ENCODE measurements at places on chromosomes 16 and 17.

- DNase-seq = peak; percentile 50
Observed at GRCh38 chr17:58335779-58336455, 7.3 kb upstream of the TSPOAP1 start.

GRCh38 chr17:72566671-72567484 lies 446.1 kb downstream of the SOX9 start:
- DNase-seq = no peak

GRCh38 chr17:40937384-40937819 lies at the start of gene KRT23:
KRT23 (minus strand) TSS chr17:40937646; CDS start chr17:40936603, 1,043 bp downstream.
- DNase-seq = no peak

GRCh38 chr16:11976850-11977375 lies 379 bp downstream of the SNX29 start:
- no peak for DNase-seq

GRCh38 chr16:87692756-87693155 lies 73.0 kb downstream of the KLHDC4 start:
- DNase-seq = no peak

DNA sequence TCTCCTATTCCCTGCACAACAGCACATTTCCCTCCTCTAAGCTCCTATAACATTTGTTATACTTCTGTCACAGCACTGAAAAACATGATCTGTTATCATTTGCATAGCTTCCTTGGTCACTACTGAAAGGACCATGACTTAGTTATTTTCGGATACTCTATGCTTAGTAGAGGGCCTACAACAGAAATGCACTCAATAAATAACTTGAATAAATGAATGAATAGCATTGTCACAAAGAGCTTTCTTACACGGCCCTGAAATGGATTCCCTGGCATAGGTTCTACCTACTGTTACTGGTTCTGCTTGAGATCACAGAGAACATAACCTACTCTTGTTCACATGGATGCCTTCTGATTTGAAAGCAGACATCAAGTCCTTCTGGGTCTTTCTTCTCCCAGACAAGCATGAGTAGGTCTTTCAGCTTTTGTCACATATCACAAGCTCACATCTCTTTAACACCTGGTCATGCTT lies 41.6 kb downstream of the MYO1D start:
- no peak for DNase-seq

DNA sequence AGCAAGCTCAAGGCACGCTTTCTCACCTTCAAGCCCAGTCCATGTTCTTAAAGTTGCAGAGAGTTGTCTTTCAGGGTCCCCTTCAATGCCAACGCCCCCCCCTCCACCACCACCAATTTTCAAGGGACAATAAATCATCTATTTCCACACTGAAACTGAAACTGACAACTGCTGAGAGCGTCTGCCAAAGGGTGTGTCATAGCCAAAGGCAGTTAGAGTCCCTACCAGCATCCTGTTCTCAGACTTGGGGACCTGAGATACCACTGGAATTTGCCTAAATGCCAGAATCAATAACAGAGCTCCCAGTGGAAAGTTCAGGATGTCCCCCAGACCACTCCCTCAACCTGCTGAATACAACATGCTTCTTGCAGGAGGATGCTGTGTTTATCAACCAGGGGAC lies 133.2 kb upstream of the SOX9 start:
- DNase-seq = no peak

GRCh38 chr17:36095992-36096391 lies 6.0 kb upstream of the CCL3 start:
- DNase-seq = no peak

GRCh38 chr16:71917900-71918299 lies 22.6 kb downstream of the IST1 start:
- no peak for DNase-seq

DNA sequence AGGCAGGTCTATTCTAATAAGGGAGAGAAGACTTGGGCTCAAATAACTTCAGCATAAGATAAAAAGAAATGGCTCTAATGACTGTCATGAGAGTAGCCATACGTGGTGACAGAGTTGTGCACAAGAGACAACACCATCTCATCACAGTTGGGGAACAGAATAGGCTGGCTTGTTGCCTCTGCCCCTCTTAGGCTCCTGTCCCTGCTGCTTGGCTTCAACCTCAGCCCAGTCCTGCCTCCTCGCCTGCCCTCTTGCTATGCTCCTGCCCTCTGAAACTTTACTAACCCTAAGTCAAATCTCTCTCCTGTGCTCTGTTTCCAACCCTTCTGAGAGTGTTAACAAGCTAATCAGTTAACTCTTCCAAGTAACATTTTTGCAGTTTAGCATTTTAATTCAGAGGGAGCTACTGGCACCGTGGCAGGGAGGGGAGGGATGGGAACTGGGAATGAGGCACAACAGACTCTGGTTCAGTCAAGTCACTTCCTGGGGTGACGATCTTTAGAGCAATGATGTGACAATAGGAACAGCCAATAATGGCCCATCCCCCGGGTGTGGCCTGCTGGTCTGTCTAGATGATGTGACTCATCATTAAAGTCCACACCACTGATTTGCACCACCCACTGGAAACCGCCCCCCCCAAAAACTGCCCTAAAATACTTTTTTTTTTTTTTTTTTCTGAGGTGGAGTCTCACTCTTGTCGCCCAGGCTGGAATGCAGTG lies 35.5 kb downstream of the DNAH17 start:
- DNase-seq = no peak

- no peak for DNase-seq
Observed at GRCh38 chr17:46182961-46183360, 10.3 kb downstream of the KANSL1 start.

GRCh38 chr17:20059728-20060188 lies 50.6 kb downstream of the SPECC1 start:
- no peak for DNase-seq

- no peak for DNase-seq
Observed at GRCh38 chr16:47734987-47735594, 274.0 kb downstream of the PHKB start.

- DNase-seq = no peak
Observed at GRCh38 chr17:73292031-73292531, 19.7 kb downstream of the CDC42EP4 start.

GRCh38 chr17:39841134-39841683 lies 22.9 kb downstream of the IKZF3 start:
- no peak for DNase-seq
